ENCODE measurements at places on chromosomes 16 and 17.
A peak's percentile ranks its signal among the peaks of the same experiment; 100 is the strongest.

DNA sequence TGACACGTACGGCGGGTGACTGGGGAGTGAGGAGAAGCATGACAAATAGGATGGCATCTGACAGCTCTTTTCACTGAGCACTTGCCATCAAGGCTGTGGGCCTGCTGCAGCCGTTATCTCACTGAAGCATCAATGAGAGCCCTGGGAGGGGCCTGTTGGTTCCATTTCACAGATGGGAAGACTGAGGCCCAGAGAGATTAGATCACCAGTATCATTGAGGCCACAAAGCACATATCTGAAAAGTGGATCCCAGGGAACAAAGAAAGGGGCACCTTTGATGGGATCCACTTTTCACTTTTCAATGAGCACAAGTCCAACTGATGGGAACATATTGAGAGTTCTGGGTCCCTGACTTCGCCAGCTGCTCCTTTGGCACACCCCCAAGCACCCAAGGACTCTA, 144.4 kb upstream of the LHX1 start:
- DNase-seq, result no peak

- DNase-seq, result no peak
Measured at GRCh38 chr17:57599271-57600045, 145.6 kb downstream of the CCDC182 start.

DNA sequence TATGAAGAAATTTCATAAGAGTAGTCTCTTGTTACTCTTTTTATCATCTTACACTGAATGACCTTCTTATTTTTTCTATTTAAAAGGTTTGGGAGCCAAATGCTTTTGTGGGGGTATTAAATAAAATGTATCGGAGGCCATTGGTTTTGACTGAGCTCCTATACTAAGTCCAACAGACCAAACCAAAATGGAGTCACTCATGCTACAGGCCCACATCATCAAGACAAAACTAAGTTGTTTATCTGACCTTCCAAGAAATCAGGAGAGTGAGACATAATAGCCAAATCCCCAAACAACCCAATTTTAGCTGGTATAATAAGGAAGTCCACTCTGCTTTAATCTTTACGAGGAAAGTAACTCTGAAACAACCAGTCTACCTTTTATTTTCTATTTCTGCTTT, 48.1 kb upstream of the ALOX12 start:
- DNase-seq, result no peak

DNA sequence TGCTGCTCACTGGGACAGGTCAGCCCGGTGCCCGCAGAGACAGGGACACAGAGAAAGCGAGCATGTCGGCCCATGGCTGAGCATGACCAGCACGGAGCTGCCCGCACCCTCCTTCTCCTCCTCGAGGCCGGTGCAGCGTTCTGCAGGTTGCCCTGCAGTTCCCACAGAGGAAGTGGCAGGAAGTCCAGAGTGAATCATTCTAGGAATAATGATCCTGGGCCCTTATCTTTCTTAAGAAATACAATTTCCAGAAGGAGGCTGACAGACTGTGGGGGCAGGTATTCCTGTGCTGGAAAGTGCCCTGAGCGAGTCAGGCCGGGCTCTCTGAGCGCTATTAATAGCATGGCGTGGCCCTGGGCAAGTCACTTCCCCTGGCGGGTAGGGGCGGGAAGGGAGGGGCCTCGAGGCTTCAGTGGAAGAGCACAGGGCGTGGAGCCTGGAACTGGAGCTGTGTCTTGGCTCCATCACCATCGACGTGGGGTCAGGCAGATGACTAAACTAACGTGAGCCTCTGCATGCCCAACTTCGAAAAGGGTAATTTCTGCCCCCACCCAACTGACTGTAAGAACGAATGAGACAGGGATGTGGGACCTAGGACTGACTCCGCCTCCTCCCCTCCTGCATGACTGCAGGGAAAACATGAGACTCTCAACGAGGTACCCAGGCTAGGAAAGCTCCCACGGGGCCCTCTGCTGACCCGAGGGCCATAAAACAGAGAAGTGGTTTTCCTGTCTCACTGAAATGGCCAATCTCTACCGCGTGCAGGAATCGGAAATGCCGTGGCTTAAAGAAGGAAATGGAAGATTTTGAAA, 9.8 kb downstream of the TMEM204 start:
- peak; percentile 62 for DNase-seq

- DNase-seq, result peak; percentile 77
Measured at GRCh38 chr17:67293251-67294203, 48.5 kb upstream of the HELZ start.

DNA sequence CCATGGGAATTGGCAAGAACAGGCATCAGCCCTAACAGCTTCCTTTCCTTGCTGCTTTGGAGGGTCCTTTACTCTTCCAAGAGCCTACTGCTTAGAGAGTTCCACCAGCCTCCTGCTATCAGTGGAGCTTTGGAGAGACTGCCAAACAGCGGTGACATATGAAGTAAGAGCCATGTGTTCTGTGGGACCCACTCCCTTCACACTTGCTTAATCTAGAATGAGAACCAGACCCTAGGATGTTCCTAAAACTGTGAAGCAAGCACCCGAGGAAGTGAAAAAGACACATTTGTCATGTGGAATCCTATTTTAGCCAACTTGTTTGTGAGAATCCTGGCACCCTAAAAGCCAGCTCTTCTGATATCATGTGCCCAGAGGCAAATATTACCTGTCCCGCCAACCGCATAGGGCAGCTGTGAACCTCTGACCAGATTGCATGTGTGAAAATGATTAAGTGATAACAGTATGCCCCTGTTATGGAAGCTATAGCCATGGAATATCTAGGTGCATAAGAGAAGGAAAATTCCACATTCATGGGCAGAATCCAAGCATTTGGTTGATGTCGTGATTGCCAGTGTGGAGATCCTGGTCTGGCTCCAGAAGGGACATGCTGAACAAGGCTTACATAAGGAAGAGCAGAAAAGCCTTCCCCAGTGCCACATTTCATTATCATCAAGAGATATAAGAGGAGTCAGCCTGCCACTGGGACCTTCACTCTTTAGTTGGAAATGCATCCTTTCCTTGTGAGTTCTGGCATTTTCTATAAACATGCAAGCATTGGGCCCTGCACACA, 18.7 kb downstream of the RCVRN start:
- no peak for DNase-seq

DNA sequence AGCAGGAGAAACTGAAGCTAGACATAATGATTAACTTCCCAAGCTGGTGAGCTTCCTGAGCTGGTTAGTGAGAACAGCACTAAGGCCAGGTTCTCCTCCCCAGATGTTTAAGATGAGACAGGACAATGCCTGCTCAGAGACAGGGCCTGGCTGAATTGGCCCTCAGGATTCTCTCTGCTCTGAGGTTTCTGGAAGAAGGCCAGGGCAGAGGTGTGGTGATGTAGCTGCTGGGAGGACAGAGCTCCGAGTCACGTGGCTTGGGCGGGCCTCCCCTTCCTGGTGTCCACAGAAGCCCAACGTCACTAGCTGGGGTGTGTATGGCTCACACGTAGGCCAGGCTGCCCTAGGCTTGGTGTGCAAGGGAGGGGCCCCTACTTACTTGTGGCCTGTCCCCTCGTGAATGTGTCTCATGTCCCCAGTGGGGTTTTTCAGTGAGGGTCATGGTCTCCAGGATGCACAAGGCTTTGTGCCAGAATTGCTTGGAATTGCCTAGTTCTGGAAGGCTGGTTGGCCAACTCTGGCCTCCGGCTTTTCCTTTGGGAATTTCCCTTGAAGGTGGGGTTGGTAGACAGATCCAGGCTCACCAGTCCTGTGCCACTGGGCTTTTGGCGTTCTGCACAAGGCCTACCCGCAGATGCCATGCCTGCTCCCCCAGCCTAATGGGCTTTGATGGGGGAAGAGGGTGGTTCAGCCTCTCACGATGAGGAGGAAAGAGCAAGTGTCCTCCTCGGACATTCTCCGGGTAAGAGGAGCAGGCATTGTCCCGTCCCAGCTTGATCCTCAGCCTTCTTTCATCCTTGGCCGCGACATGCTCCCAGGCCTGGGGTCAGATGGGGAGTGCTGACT, 3.4 kb downstream of the NOD2 start:
- DNase-seq, result peak; percentile 65

DNA sequence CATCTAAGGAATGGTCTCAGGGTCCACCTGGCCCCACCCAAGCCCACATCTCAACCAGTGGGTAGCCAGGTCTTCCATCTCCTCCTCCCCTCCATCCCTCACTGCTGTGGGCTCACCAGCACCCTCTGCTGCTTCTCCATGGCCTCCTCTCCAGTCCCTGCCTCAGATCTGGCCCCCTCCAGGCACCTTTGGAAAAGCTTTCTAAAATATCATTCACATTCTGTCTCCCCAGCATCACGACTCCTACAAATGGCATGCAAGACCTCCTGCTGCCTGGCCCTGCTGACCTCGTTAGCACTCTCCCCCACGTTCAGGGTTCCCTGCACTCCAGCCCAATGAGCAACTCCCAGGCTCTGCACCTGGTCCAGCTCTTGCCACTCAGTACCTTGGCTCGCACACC, 13.7 kb downstream of the GLP2R start:
- DNase-seq, result no peak

- no peak for DNase-seq
Measured at GRCh38 chr16:28191364-28191960, 20.3 kb downstream of the XPO6 start.

GRCh38 chr17:82281502-82282238, 8.2 kb upstream of the CSNK1D start:
- no peak for DNase-seq

DNA sequence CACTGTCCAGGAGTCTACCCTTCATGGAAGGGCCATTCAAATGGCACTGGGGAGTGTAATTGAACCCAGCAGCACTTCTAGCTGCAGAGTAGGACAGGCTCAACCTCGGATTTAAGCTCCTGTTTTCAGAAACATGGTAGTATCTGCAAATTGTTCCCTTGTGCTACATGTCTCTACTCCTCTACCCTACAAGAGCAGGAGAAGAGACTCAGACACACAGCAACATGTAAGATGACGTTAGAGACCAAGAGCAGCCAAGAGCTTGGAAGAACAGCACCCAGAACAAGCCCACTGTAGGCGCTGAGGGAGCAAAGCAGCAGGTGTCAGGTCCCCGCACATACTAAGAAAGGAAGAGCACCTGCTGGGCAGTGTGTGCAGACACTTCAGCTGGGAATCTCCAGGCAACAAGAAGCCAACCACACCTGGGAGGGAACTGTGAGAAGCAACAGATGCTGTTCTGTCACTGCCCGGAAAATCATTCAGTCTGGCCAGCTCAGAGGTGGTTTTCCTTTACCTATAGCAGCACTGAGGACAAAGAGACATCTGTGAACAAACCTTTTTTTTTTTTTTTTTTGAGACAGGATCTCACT, 35.6 kb upstream of the MNT start:
- no peak for DNase-seq

DNA sequence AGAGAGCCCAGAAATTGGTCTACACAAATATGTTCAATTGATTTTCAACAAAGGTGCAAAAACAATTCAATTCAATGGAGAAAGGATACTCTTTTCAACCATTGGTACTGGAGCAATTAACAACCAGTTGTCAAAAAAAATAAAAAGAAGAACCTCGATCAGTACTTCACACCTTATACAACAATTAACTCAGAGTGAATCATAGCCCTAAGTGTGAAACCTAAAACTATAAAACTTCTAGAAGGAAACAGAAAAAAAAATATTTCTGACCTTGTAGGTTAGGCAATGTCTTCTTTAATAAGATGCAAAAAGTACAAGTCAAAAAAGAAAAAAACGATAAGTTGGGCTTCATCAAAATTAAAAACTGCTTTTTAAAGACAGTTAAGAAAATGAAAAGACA, 56.1 kb upstream of the CHMP6 start:
- DNase-seq, result no peak

DNA sequence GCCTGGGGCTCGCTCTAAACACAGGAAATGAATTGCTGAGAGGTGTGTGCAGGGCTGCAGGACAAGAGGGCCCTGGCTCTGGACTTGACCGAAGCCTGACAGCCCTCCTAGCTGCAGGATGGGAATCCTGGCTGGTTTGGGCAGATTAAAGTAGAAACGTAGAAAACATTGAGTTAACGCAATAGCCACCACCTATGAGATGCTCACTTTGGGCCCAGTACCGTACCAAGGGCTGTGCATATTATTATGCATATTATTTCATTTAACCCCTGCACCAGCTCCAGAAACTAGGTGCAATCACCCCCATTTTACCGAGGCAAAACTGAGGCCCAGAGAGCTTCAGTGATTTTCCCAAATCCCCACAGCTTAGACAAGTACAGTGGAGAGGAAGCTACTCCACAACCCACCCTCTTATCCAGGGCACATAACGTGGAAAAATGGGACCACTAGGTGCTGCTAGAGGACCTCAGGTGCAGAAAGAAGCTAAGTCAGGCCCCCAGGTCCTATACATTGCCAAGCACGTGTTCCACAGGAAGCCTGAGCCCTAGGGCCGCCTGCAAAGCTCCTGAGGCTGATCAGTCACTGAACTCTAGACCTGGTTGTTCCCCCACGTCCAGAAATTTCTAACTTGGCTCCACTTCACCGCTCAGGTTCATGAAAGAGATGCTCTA, 79.2 kb downstream of the MYH11 start:
- peak; percentile 26 for DNase-seq

DNA sequence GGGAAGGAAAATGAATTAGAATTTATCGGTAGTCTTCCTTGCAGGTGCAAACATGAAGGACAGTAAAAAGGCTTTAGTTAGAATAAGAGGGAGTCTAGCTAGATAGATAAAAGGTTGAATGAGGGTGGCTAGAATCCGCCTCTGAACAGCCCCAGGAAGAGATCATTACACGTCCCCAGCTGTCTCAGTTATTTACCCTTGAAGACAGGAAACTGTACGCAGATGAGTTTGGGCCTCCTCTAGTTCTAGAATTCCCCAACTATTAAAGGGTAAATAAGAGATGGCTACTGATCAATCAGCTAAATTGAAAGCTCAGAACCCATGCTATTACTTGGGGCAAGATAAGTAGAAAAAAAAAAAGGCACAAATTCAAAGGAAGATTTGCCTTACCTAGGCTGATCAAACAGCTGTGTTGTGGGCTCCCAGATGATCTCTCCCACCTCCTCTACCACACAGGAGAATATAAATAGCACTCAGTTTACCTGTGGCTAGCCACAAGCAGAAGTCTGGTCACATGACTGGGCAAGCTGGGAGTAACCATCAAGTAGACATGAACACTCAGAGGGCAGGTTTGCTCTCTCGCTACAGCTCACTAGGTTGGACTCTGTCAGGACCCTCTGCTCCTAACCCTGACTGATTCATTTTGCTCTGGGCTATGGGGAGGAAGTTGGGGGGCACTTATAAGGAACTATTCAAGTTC, 17.0 kb downstream of the FAM117A start:
- DNase-seq, result no peak

- no peak for DNase-seq
Measured at GRCh38 chr16:53781023-53781605, 77.2 kb downstream of the FTO start.

Measured in activated CD4-positive, alpha-beta T cell treated with anti-CD3 and anti-CD28 coated beads, Interleukin-2, amount 50 U/mL, for 16 hours (primary cell).